Choroid plexus epithelial cell (primary cell): ENCODE measurements at places on chromosomes 6 and 20.

DNA sequence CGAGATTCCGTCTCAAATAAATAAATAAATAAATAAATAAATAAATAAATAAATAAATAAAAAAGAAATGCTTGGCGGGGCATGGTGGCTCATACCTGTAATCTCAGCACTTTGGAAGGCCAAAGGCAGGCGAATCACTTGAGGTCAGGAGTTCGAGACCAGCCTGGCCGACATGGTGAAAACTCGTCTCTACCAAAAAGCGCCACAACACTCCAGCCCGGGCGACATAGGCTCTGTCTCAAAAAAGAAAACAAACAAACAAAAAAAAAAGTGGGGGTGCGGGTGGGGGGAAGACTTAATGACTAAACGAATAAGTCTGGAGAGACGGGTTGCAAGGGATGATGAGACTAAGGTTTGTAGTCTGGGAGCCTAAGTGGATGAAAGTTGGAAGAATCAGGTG, 170.7 kb downstream of the SLC16A10 start:
- no peak for DNase-seq

GRCh38 chr20:17442588-17442987, 88.6 kb downstream of the BFSP1 start:
- DNase-seq, result peak; percentile 2

GRCh38 chr6:30357678-30358540, 13.0 kb downstream of the RPP21 start:
- DNase-seq, result peak; percentile 88

DNA sequence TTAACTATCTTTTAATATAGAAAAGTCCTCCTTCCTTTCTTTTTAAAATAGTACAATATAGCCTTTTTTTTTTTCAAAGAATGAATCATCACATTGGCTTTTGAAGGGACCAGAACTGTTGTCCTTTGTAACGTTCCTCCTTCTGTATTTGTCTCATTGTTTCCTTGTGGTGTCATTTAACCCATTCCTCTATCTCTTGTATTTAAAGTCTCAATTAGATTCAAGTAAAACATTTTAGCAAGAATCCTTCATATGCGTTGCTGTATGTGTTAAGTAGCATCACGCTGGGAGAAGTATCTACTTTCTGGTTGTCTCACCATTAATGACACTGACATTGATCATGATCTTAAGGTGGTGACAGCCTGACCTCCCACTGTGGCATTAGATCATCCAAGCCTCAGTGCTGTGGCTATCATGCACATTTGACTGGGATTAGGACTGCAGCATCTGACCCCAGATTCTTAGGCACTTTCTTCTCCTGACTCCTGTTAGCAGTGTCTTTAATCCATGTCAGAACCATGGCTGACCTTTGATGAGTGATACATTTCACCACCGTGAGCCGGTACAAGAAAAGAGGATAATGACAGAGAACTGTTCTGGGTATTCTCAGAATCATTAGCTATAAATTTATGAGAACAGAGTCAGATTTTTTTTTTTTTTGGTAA, 67.5 kb upstream of the TFB1M start:
- DNase-seq, result peak; percentile 44

DNA sequence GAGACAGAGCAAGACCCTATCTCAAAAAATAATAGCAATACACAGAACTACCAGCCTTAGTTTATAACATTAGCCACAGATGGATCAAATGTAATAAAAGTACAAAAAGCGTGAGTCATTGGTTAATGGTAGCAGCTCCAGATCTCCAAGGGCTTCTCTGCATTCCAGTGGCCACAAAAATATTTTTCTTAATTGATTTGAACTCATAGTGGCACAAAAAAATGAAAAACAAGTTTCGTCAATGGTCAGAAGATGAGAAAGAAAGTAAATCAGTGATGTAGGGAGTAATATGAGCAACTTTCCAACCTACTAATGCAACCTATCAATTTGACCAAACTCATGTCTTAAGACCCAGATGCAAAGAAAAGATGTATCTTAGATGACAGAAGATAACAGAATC, 79.6 kb downstream of the CEP57L1 start:
- DNase-seq, result peak; percentile 26

- no peak for DNase-seq
These were observed 153.4 kb upstream of the HEY2 start for GRCh38 chr6:125596020-125596419.

DNA sequence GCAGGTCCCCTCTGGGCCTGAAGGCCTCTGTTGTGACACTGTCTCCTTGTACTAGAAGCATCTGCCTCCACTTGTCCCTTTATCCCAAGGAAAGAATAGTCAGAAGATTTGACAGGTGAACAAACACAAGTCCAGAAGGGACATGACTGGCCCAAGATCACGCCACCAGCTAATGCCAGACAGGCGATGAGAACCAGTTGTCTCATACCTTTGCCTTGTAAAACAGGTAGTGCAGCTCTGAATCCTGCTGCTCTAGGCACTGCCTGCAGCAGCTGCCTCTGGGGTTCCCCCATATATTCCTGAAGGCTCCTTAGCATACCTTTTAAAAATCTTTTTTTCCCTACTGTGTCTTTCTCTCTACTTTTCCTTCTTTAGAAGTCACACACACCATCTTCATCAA, 25.0 kb downstream of the SCAND1 start:
- no peak for DNase-seq

- DNase-seq, result no peak
These were observed 157.9 kb downstream of the LY86 start for GRCh38 chr6:6746333-6746969.

- DNase-seq, result peak; percentile 57
These were observed 62.0 kb downstream of the HIVEP2 start for GRCh38 chr6:142883011-142883410.

- DNase-seq, result peak; percentile 63
These were observed 32.0 kb downstream of the ARHGAP40 start for GRCh38 chr20:38633577-38634093.

DNA sequence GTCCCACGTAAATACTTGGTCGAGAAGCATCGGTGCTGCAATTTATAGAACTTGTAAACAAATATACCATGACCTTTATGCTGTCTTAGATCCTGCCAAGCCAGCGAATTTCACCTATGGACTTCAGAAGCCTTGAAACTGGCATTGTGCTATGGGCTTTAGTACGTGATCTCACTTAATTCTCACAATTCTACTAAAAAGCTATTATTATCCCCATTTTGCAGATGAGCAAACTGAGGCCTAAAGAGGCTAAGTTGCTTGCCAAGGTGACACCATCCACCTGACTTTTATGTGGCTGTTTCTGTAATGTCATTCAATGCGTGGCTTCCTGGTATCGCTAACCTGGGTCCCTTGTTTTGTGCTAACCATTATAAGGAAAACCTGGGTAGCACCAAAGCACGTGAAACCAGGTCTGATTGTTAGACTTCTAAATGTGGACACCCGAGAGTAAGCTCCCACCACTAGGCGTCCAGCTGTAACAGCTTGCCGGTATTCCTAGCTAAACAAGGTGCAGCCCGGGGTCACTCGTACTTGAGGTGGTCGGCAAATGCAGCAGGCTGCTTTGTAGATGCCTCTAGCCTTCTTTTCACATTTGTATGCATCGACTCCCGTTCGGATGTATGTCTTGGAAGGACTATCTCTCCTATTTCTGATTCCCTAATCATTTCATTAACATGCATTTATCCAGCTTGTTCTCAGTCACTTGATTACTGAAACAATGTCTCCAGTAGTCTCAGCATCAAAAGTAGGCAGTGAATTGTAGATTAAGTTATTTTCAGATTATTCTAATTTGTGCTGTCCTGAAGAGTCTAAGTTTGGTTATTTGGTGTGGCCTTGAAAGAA, 1.1 kb downstream of the SYNJ2 start:
- peak; percentile 70 for DNase-seq

GRCh38 chr6:15335385-15335784, 89.5 kb downstream of the JARID2 start:
- DNase-seq, result no peak

DNA sequence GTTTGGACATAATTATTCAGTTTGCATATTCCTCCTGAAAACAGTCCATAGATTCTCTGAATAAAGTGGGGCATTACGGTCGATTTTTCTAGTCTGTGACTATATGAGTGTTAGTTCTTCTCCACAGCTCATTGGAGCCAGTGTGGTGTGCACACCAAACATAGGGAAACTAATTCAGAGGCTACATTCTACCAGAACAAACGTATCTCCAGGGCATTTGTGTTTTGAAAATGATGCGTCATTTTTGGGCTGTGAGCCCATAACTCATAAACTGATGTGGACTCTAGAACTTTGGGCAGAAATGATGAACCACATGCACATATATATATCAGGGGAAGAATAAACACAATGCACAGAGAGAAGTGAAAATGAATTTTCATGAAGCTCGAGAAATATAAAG, 41.8 kb downstream of the C6orf58 start:
- no peak for DNase-seq

- peak; percentile 52 for DNase-seq
These were observed 809 bp upstream of the NOL7 start for GRCh38 chr6:13614126-13614925.

DNA sequence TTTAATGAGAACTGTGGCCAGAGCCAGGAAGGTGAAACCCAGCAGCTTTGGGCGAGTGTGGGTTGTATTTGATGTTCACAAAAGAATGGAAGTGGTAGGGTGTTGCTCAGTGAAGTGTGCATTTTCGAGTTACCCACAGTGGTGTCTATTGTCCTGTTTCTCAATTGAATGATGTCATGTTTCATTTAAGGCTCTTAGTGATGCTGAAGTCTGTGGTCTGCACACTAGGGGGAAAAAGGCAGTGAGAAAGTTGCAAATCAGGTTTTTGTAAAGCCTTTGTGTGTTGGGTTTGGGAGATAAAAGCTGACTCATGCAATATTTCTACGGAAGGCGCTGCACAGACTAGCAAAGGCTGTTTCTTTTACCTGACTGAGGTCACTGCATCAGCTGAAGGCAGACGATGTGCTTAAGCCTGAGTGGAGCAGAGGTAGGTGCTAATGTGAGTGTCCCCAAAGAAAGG, 121.1 kb downstream of the PLEKHG1 start:
- DNase-seq, result peak; percentile 40

DNA sequence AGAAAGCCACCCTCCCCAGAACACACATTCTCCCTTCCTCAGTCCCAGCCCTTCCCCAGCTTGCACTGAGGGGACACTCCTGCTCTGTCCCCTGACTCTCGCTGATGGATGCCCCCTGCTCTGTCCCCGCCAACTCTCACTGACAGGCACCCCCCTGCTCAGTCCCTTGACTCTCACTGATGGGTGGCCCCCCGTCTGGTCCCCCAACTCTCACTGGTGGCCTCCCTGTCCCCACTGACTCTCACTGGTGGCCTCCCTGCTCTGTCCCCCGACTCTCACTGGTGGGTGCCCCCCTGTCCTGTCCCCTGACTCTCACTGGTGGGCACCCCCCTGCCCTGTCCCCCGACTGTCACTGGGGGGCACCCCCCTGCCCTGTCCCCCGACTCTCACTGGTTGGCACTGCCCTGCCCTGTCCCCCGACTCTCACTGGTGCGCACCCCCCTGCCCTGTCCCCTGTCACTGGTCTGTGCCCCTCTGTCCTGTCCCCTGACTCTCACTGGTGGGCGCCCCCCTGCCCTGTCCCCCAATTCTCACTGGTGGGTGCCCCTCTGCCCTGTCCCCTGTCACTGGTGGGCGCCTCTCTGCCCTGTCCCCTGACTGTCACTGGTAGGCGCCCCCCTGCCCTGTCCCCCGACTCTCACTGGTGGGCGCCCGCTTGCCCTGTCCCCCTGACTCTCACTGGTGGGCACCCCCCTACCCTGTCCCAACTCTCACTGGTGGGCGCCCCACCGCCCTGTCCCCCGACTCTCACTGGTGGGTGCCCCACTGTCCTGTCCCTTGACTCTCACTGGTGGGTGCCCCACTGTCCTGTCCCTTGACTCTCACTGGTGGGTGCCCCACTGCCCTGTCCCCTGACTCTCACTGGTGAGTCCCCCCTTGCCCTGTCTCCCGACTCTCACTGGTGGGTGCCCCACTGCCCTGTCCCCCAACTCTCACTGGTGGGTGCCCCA, 60.9 kb downstream of the GINS1 start:
- no peak for DNase-seq

- no peak for DNase-seq
These were observed 58.3 kb upstream of the TMEM181 start for GRCh38 chr6:158501360-158502262.

DNA sequence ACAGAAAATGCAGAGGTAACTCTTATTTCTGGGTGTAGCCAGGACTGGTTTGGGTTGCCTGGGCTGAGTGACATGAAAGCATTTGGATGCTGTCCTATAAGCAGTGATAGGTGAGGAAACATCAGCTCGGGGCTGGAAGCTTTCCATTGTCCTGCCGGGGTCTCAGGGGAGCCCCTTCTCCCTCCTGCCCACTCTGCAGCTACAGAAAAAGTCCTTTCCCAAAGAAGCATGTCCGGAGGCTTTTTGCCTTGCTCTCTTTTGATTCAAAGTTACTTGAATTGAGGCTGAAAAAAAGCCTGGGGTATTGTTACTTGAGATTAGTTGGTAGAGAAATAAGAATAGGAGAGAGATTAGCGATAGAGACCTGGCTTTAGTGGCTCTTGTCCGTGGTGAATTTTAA, 90.7 kb upstream of the ZNFX1 start:
- DNase-seq, result no peak

DNA sequence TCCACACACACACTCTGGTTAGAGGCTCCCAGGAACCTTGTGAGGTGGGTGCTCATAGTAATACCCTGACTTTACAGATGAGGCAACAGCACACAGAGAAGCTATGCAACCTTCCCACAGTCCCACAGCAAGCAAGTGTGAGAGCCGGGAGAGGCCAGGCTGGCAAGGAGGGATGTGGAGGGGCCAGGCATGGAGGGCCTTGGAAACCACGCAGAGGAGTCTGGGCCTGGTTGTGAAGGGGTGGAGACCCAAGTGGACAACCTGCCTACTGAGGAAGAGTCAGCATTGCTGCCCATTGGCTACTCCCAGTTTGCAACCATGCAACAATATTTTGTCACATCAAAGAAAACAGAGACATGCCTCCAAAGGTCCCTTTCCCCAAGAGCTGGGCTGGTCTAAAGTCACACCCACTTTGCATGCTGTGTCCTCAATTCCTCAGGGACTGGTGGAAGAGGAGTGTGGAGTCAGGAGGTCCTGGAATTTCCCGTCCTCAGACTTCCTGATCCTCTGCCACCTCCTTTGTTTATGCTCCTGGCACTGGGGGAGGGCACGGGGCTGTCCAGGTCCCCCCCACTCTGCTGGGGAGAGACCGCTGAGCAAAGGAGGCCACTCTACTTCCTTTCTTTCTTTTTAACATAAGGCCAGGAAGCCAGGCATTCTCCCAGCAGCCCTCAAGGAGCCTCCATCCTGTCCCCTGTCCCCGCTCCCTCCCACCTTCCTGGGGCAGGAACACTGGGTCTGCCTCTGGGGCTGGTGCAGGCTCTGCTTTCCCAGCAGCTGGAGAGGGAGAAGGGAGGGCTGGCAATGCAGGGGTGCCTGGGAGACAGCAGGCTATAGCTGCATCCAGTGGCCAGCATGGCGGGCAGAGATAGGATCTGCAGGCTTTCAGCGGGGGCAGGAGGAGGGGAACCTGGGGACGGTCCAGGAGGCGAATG, 68.3 kb downstream of the NOL4L start:
- DNase-seq, result no peak

DNA sequence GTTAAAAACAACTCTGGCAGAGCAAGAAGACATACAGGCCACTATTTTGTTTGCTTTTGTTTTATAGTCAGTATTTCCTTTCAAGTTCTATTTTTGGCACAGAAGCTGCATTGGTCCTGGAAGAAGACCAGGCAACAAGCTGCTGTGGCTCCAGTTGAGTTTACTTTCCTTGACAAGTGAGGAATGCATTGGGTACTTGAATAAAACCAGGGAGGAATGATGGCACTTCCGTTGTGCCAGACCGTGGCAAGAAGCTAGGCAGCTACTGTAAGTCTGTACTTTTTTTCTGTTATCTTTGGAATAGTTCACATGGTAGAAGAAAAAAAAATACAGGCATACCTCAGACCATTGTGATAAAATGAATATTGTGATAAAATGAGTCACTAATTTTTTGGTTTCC, 66.3 kb downstream of the NCOA3 start:
- DNase-seq, result peak; percentile 87
